ENCODE measurements at places on chromosomes 7 and 10.

DNA sequence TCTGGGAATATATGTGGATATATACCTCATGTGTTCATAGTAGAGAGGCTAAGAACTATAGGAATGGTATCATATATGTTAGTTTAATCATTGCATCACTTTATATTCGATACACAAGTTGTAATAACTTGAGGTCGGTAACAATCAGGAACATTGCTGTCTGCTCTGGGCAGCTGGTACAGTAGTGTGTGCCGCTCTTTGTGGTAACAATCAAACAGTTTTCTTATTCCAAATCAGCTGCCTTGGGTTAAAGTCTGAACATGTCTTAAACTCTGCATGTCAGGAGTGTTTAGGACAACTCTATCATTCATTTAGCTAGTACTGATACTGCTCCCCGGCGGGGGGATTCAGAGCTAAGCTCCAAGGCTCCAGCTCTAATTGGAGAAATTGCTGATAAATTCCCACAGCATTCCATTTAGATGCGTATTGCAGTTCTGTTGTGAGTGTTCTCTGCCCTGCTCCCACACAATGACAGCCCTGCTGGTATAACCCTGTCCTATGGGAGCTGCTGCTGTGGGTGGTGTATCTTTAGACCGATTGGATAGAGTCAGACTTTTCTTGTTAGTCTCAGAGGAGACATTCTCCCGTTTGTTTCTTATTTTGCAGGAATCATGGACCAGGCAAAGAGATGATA is 707.5 kb upstream of the FZD8 start:
- DNase-seq: no peak

DNA sequence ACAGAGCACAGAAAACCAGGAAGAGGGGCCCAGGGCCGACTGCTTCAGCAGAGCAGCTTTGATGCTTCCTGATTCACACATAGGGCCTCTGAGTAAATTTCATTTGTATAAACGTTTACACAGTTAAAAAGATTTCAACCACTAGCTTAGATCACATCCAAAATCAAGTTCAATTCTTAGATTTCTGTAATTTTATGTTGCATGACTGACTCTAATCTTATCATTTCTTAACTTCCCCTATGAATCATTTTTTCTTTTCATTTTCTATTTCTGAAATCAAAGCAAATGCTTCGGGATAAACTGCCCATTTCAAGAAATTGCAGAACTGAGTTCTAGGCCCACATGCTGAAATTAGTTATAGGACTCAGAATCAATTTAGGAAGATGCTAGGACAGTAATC is 224.7 kb downstream of the INHBA start:
- DNase-seq: no peak

DNA sequence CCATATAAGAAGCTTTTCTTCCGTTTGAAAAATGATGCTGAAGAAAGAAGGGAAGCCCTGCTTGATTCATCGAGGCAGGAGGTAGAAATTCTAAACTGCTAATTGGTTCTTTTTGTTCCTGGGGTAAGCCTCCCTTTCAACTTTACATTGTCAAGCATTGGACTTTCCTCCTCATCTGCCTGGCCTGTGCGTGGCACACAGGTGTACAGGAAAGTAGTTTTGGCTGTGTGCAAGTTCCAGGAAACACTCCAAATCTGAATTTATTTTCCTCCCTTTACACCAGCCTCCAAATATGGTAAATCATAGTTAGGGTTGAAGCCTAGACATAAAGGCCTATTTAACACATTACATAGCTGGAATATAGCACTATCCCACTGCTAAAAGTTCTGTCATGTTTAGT is 18.2 kb upstream of the RELN start:
- DNase-seq: no peak

GRCh38 chr10:92678206-92678605 is 11.5 kb upstream of the HHEX start:
- DNase-seq: no peak

Data from HS-27A (cell line).